Activated CD4-positive, alpha-beta T cell treated with anti-CD3 and anti-CD28 coated beads for 24 hours (primary cell): ENCODE measurements at places on chromosomes 16 and 17.

- peak; percentile 60 for DNase-seq
These were observed 11.5 kb downstream of the SLC35B1 start for GRCh38 chr17:49696233-49696761.

GRCh38 chr16:81520151-81520470 lies 75.5 kb downstream of the CMIP start:
- DNase-seq = no peak

DNA sequence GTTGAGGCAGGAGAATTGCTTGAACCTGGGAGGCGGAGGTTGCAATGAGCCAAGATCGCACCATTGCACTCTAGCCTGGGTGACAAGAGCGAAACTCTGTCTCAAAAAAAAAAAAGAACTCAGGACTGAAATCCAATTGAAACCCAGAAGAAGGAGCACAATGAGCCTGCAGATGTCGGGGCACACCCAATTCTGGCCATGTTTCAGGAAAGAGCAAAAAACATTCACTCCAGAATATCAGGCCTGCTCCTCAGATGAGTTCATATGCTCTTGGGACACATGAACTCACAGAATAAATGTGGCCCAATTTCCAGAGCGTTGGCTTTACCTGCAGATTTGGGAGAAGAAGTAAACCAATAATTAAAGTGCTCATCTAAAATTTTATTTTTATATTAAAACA lies 3.0 kb upstream of the CMTM2 start:
- no peak for DNase-seq

- no peak for DNase-seq
These were observed 66.9 kb upstream of the N4BP1 start for GRCh38 chr16:48676836-48677235.

- DNase-seq = no peak
These were observed 45.0 kb downstream of the KANSL1 start for GRCh38 chr17:46148247-46148646.

DNA sequence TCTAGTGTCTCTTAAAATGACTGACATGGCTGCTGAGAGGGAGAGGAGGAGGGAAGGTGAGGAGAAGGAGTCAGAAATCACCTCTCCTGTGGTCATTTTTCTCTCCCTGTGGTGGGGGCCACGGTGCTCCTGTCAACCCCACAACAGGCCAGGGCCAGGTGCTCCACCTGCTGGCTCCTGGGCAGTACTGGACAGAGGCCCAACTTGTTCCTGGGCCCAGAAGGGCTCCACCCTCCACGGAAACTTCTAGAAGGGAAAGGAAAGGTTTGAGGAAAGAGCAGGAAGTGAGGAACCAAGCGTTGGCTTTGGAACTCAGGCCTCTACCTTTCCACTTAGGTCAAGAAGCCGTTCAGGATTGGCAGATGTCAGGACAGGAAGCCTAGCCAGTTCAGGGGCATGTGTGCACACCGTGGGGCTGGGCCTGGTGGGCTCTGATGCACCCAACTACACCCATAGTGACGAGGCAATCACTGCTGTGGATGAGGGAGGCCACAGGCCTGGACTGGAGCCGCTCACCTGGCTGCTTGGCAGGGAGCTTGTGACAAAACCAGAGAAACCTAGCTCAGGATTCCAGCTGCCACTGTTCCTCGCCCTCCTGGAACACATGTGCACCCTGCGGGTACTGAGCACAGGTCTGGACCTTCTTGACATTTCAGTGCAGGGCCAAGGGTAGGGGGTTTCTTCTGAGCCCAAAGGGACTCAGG lies 36.1 kb downstream of the WNT3 start:
- no peak for DNase-seq

DNA sequence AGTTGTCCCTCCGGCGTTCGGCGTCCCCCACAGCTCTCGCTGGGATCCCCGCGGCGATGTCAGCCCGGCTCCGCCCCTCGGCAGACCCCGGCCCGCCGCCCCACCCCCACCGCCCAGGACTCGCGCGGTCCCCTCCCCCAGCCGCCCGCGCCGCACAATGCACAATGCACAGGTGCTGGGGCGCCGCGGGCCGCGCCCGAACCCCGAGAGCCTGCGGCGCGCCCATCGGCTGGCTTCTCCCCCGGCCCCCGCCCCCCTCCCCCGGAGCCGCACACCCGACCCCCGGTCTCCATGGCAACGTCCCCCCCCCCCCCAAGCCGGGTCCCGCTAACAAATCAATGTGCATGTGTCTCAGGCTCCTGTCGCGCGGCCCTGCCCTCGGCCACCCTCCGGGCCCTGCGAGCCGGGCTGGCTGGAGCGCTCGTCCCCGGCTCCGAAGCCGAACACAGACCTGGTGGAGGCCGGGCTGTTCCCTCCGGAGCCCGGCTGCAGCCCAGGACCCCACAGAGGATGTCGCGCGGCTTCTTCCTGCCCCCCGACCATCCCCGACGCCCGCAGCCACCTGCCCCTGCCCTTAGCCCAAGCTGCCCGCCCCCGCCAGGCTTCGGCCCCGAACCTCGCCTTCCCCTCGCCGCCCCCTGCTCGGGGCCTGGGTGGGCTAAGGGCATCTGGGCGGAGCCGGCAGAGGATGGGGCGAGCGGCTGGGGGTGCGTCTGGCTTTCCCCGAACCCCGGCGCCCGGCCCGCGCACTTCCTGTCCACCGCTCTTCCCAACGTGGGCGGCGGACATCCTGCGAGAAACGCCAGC lies 818 bp upstream of the CBX8 start:
- no peak for DNase-seq

DNA sequence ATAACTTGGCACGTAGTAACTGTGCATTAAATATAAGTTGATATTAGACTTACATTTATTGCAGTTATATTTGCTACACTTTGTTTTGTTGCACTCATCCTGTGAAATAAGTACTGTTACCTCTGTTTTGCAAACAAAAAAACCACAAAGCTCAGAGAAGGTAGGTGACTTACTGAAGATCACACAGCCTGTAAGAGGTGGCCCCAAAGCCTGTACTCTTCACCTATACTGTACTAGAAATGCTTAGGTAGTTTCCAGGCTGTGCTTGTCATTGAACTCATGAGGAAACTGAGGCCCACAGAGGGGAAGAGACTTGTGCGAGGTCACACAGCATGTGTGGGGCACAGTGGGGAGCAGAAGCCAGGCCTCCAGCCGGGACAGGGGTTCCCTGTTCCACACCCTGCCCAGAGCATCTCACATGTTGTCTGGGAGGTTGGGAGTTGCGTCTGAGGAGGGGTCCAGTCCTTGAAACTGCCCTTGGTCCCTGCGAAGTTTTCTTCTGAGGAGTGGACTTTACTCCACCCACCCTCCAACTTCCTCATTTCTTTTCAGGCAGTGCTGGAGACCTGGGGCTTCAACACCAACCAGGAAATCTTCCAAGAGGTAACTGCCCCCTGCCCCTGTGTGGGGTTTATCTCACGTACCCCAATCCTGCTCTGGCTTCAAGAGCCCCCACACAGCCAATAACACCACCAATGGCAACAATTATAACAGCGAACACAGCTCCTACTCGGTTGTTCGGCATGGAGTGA lies 13.0 kb downstream of the CETP start:
- no peak for DNase-seq

DNA sequence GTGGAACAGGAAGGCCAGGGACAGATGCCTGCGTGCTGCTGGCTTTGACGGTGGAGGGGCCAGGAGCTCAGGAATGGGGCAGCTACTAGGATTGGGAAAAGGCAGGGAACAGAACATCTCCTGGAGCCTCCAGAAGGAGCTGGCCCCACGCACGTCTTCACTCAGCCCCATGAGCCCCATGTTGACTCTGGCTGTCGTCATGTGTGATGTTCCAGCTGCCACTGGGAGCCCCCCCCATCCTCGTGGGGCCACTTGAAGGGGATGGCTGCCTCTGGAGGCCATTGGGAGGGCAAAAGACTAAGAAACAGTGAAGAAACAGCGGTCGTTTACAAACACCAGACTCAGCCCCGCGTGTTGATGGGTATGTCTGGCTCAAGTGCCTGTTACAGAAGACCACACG lies 18.5 kb upstream of the APRT start:
- DNase-seq = no peak

- DNase-seq = no peak
These were observed 29.7 kb downstream of the USP31 start for GRCh38 chr16:23119570-23119969.

DNA sequence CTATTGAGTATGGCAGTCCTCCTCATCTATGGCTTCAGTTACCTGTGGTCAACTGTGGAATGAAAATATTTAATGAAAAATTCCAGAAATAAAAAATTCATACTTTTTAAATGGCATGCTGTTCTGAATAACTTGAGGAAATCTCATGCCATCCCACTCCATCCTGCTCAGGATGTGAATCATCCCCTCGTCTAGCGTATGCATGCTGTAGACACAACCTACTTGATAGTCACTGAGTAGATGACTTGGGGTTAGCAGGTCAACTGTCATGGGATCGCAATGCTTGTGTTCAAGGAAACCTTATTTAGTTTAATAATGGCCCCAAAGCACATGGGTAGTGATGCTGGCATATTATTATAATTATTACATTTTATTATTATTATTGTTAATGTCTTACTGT lies 4.8 kb upstream of the VAC14 start:
- no peak for DNase-seq

DNA sequence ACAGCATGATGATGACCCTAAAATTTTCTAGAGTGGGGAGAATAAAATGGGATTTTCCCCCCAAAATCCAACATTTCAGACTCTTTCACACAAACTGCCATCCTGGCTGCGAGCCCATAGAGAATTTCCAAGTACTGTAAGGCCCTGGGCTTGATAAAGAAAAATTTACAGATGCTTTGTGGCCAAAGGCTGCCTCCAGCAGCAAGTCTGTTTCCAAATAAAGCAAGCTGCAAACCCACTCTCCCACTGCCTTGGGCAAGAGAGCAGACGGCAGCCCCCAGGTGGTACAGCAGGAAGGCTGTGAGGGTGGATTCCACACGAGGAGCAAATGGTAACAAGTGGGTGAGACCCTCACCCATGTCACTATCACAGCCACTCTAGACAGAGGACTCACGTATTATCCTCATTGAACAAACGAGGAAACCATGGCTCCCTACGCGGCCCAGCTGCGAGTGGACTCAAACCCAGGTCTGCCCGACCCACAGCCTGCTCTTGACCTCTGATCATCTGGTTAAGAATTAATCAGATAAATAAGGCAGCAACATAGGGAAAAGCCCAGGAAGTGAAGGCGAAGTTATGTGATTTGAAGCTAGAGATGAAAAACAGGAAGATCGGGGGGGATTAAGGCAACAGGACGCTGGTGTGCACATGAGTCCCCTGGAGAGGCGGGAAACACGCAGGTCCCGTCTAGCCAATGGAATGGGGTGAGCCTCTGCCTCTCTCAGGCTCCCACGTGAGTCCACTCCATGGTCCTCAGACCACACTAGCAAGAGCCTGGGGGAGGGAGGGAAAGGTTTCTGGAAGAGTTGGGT lies 37.4 kb downstream of the AXIN2 start:
- no peak for DNase-seq

GRCh38 chr16:50666658-50667496 lies 14.2 kb downstream of the SNX20 start:
- DNase-seq = peak; percentile 29

DNA sequence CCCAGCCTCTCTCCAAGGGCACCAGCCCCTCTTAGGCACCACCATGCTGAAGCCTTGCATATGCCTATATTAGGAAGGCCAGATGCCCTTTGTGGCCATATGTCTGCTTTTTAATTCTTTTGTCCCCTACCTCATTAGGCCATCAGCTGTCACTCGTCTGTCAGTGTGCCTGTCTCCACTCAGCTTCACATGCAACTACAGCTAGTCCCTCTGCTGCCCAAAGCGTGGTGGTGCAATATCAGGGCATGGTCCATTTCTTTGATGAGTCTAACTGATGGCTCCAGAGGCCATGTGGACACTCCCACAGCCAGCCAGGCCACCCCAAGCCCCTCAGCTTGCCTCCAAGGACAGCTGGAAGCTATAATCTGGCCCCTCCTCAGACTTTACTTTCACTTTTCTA lies 36.3 kb downstream of the MYO18A start:
- no peak for DNase-seq

DNA sequence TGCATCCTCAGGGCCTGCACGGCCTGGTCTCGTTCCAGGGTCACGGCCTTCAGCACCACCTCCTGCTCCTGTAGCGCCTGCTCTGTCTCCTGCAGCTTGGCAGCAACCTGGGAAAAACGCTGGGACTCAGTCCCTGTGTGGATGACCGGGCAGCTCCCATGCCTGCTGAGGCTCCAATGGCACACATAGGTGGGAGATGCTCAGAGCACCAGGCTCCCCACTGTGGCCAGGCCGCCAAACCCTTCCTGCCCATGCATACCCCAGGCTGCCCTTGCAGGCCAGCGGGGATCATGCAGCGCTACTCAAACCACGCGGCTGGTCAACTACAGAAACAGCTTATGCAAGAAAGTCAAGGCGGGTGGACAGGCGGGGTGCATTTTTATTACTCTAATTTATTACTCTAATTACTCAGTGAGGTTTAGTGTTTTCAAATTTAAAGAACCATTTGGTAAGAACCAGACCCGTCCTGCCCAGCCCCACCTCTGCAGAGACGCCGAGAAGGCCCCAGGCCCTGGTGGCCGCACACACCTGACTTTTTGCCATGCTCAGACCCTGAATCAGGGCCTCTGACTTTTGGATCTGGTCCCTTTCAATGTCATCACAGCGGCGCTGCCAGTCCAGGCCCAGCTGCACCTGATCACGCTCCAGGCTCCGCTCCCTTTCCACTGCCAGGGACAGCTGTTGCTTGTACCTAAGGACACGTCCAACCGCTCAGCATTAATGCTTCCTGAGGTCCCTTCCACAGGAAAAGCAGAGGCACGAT lies 34.0 kb downstream of the CCDC57 start:
- DNase-seq = no peak

DNA sequence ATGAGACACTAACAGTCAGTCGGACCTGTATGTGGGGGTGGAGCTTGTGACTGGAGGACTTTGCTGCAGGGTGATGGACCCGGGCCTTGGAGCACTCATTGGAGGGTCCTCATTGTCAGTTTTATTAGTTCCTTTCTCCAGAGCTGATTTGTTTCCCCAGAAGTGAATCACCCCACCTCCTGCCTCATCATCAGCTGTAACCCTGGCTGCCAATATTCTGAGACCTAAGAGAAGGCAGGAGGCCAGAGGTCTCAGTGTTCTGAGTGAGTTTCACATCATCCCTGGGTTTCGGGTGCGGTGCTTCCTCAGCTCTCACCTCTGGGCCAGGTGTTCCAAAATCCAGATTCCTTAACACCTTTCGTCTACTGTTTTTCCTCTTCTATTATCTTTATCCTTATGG lies 49.9 kb upstream of the KIFC3 start:
- DNase-seq = no peak

DNA sequence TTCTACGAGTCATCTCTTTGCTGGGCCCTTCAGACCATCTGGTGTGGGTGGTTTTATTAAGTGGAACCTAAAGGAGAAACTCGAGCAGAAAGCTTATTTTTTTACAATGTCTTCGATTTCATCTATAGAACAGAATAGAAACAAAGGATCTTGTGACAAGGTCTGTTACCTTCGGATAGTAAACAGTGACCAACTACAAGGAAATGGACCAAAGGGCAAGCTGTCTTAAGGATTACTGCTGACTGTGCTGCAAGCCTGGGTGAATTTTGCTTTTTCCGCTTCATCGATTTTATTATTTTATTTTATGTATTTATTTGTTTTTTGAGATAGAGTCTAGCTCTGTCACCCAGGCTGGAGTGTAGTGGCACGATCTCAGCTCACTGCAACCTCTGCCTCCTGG lies 348.9 kb upstream of the ERCC4 start:
- DNase-seq = no peak

- DNase-seq = no peak
These were observed 387.1 kb downstream of the HS3ST4 start for GRCh38 chr16:26078716-26079355.
